ENCODE measurements at places on chromosomes 5 and 9. TPM values are rescaled to one million over a fixed set of nuclear protein-coding genes. Genes with fewer than 3 reads are reported as not detected.

GRCh38 chr9:98108531-98109031 is 10.4 kb downstream of the TRIM14 start:
- peak; percentile 73 for DNase-seq

- DNase-seq: no peak
Observed at GRCh38 chr9:73050065-73050816, 97.4 kb upstream of the ALDH1A1 start.

DNA sequence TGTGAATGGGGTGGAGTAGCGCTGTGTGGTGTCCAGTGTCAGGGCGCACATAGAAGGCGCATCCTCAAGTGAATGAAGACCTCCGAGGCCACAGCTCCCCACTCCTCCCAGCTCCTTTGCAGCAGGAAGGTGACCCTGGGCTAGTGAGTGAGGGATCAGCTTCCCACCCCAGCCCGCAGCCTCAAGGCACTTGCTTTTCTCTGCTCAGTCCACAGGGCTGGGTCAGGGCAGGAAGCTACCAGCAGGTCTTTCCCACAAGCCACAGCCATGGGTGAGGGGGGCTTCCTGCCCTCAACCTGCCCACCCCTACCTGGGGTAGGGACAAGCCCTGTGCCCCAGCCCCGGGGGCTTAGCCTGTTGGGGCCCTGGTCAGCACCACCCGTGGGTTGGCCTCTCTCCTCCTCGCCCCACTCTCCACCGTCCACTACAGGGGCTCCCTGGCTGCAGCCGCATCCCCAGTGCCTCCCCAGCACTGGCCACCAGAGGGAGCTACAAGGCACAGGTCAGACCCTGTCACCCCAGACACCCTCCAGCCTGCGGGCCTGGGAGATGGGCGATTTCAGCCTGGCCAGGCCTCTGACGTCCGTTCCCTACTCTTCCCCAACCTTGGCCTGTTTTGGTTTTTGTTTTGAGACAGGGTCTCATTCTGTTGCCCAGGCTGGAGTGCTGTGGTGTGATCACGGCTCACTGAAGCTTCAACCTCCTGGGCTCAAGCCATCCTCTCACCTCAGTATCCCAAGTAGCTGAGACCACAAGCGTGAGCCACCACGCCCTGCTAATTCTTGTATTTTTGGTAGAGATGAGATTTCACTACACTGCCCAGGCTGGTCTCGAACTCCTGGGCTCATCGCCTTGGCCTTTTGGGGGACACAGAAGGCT is 1.3 kb upstream of the ABCA2 start:
- DNase-seq: peak; percentile 70

GRCh38 chr9:107894572-107895261 is 405.1 kb upstream of the KLF4 start:
- DNase-seq: no peak

DNA sequence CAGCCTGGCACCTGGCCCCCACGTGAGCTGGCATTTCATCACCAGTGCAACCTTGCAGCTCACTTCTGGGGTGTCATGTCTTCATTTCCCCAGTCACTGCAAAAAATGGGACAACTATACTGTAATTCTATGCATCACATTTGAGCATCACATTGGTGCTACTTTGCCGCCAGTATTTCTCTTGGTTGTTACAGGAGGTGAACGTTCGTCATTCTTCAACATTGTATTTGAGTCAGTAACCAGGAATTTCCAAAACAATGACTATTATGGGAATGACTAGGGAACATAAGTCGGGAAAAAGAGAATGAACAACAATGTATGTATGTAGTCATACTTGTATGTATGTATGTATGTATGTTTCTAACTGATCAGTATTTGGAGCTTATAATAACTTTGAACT is 1278.0 kb downstream of the EFNA5 start:
- DNase-seq: no peak

DNA sequence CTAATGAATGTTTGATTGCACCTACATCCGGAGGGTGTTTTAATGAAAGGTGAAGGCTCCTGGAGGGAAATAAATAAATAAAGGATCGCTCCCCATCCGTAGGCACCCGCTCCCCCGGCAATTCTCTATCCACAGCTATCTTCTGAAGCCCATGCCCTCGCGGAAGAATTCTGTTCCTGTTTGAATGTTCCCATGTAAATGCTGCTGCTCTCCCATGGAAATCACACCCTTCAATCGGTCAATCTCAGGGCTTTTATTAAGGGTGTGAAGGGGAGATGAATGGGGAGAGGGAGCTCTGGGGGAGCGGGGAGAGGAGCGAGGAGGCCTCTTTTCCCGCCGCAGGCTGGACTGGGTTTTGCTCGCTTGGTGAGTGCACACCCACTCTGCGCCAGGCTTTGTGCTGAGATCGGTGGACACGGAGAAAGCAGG is 21.1 kb upstream of the ARAP3 start:
- DNase-seq: no peak

Gene EDIL3
- total RNA-seq: not detected

Gene GAS1
- total RNA-seq: 0.54 TPM

Data from activated CD4-positive, alpha-beta T cell treated with anti-CD3 and anti-CD28 coated beads, Interleukin-2, amount 10 ng/mL, durations not matched to agents 7 days and 5 days (primary cell).